Amygdala (tissue), 56 donors: ENCODE measurements at places on chromosomes 4 and X.
A peak's percentile ranks its signal among the peaks of the same experiment; 100 is the strongest.

GRCh38 chr4:16622826-16623225 is 275.6 kb downstream of the LDB2 start:
- no peak for DNase-seq

DNA sequence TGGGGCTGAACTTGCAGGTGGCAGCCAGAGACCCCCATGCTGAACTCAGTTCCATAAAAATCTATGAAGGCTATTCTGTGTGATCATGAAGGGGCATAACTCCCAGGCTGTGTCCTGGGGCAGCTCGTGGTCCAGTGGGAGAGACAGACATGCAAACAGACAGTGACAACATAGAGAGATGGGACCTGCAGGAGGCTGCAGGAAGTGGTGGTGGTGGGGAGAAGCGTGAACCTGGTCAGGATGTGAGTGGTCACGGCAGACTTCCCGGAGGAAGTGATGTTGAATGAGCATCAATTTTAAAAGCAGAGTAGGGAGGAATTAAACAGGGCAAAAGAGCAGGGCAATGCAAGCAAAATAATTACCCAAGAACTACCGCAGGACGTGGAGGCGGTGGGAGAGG is 23.2 kb upstream of the SORCS2 start:
- no peak for DNase-seq

- DNase-seq: no peak
Measured at GRCh38 chrX:8971116-8971515, 62.8 kb downstream of the FAM9B start.

DNA sequence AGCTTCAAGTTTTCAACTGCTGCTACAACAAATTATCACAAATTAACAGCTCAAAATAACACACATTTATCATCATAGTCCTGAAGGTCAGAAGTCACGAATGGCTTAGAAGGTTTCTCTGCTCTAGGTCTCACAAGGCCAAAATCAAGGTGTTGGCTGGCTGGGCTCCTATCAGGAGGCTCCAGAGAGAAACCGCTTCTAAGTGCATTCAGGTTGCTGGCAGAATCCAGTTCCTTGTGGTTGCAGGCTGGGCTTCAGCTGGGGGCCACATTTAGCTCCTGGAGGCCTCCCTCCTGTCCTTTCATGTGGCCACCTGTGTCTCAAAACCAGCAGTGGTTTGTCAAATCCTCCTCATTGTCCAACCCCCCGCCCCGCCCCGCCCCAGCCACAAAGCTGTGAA is 15.4 kb downstream of the MRFAP1 start:
- DNase-seq: no peak

DNA sequence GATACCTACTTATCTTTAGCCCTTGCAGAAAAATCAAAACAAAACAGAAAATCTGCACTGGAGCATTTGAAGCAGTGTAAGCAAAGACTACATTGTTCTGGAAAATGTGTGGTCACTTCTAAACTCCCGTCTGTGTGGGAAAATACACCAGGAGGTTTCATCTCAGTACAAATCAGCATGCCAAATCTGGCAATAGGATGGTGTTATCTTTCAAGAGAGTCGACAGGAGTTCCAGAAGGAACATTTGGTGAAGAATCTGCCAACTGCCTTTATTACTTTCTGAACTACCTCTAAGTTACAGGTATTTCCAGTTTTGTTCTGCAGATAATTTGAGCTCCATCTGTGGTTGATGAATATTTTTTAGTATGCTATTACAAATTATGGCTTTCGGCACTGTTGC is 1348.0 kb downstream of the RAPGEF2 start:
- DNase-seq: no peak

GRCh38 chr4:121653214-121653613 is 43.6 kb downstream of the ANXA5 start:
- DNase-seq: no peak

GRCh38 chrX:101749436-101749835 is 89.8 kb upstream of the ARMCX2 start:
- no peak for DNase-seq

DNA sequence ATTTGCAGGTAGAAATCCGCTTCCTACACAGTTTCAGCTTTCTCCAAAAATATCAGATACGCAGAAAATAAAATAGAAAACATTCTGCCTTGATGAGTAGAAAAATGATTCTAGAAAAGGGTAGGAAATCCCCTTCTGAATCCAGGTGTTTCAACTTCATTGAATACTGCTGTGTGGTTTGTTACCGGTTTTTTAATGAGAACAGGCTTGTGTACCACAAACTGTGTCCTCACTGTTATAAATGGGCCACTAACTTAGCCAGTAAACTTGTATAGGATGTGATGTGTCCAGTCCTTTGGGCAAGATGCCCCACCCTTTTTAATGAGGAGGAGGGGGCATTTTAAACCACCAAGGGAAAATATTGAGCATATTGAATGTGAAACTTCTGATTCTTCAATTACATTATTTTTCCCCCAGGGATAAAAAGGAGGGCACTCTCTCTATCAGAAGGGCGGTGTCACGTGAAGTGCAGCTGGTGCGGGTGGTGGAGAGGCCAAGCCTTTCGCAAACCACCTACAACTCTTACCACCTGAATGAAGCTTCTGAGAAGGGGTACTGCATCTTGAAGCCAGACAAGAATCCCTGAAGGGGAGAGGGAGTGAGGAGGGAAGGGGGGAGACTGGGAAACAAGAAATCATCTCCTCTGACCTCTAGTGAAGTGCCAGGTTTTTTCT is 4.5 kb downstream of the CXXC4 start:
- DNase-seq: peak; percentile 7

- no peak for DNase-seq
Measured at GRCh38 chrX:21408307-21408706, 34.1 kb downstream of the CNKSR2 start.

- DNase-seq: peak; percentile 4
Measured at GRCh38 chrX:27336466-27337091, 126.6 kb downstream of the PPP4R3C start.

DNA sequence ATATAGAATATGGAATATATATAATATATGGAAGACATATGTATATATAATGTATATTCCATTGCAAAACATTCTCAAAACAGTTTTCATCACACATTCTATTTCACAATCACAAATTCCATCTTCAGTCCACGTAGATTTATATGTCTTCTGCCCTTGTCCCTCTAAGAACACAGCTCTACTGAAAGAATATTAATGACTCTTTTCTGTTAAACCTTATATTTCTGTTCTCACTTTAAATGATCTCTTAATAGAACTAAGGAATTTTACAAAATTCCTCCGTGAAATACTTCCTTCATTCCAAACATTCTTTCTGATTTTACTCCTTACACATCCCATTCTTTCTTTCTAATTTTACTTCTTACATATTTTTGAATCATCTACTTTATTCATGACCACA is 1043.1 kb upstream of the PABPC4L start:
- DNase-seq: no peak

DNA sequence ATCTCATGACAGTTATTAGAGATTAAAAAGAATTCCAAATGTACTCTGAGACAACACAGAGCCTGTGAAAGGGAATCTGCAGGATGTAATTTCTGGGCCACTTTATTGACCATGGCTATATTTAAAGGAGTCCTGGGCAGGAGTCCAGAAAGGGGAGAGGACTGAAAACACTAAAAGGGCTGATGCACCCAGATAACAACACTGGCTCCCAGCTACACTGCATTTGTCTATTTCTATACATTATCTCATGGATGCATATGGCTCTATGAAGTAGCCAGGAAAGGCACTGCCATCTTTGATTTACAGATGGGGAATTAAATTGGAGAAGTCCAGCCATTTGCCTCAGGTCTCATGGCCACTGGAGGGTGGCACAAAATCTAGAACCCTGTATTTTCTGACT is 56.0 kb downstream of the MED28 start:
- DNase-seq: no peak

DNA sequence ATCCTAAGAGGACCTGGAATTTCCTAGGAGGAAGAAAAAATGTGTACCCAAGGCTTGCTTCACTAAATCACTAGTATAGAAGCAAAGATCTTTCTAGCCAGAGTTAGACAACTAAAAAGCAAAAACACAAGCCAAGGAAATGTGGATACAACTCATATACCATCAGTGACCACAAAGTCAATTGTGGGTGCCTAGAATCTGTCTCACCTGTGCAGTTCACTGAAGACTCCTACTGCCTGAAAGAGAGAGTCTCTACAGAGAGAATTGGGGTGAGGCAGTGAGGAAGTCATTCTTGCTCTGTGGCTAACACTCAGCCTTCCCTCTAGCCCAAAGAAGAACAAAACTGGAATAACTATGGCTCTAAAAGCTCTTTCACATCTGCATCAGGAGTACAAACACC is 82.9 kb downstream of the EFHC2 start:
- DNase-seq: no peak

- DNase-seq: no peak
Measured at GRCh38 chr4:98290511-98290910, 29.3 kb downstream of the RAP1GDS1 start.

DNA sequence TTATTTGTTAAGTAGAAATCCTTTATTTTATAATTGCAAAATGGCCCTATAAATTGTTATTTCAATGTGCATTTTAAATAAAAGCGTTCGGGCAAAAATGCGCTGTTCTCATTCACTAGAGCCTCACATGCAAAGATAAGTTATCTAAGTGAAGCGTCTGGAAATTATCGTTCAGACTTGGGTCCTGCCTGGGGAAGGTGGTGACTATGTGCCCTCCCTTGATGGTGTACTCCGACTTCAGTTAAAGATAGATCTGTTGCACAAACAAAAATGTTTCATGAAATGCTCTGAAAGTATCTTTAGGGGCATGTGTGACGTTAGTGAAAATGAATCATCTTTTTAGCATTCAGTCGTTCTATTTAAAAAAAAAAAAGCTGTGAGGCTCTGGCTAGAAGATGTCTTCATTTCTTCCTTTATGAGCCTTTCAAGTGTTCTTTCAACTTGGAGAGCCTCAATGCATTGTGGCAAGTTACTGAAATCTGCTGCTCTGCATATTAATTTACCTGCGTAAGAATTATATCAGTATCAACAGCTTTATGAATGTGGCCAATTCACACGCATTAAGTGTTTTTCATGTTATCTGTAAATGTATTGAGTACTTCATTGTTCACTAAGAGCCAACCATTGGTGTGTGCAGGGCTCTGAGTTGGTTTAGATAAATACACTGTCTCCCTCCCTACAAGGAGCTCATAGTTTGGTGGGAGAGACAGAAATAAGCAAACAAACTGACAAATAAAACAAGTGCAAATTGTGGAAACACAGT is 83.0 kb downstream of the AFF1 start:
- DNase-seq: no peak

DNA sequence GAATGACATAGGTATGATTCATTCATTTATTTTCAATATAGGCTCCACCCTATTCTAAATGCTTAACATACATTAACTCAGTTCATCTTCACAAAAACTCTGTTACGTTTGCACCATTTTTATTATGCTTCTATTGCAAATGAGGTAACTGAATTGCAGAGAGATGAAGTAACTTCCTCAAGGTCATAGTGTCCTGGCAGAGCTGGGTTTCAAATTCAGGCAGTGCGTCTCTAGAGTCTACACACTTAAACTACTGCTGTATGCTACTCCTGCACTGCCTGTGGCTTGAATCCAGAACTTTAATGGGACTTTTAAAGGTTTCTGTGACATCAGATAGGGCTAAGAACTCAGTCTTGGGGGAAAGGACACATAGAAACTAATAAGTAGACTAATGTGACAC is 413.4 kb downstream of the UBE2NL start:
- DNase-seq: no peak

- no peak for DNase-seq
Measured at GRCh38 chr4:127660284-127660885, 27.6 kb downstream of the INTU start.

GRCh38 chr4:8387615-8388527 is 52.7 kb downstream of the ACOX3 start:
- DNase-seq: no peak

DNA sequence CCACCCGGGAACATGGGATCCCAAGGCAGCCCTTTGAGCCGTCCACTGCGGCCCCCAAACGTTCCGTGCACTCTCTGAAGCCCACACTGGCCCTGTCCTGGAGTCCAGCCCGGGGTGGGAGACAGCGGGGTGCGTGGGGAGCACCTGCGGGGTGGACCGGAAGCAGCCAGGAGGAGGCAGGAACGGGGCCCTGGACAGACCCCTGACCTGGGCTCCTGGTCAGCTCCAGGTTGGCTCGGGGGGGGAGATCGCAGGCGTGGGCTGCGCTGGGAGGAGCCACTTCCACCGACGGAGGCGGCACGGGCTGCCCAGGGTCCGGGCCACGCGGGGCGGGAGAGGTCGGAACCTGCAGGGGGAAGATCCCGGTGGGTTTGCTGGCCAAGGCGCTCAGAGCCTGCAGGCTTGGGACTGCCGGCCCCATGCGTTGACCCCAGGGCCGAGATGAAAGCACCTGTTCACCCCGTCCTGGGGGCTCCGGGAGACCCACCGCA is 5.7 kb upstream of the PLCXD1 start:
- no peak for DNase-seq

DNA sequence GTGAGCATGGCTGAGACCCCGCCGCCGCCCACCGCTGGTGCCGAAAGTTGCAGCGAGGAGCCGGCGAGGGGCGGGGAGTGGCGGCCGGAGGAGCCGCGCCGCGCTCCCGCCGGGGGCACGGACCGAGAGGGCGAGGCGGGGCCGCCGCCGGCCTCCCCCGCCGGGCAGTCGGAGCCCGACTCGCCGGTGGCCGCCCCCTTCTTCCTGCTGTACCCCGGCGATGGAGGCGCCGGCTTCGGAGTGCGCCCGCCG is 16.5 kb downstream of the UTP3 start:
- DNase-seq: no peak

GRCh38 chr4:185840201-185840600 is 28.2 kb upstream of the SORBS2 start:
- DNase-seq: no peak

DNA sequence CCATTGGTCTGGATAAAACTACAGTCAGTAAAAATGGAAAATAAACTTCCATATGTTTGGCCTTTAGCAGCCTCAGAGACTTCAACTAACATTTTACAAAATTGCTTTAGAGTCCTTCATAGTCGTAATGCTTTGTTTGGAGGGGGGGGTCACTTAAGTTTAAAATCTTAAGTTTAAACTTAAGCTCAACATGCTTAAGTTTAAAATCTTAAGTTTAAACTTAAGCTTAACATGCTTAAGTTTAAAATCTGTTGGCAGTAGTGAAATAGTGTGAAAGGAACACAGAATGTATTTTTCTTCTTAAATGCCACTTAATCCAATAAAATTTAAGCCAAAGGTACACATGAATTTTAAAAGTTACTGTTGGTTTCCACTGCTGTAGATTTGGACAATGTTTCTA is 45.9 kb upstream of the UNC5C start:
- no peak for DNase-seq

- no peak for DNase-seq
Measured at GRCh38 chr4:83342476-83342875, 7.8 kb upstream of the HPSE start.
